Calu3 (cell line): ENCODE measurements at places on chromosomes 2 and 18.

DNA sequence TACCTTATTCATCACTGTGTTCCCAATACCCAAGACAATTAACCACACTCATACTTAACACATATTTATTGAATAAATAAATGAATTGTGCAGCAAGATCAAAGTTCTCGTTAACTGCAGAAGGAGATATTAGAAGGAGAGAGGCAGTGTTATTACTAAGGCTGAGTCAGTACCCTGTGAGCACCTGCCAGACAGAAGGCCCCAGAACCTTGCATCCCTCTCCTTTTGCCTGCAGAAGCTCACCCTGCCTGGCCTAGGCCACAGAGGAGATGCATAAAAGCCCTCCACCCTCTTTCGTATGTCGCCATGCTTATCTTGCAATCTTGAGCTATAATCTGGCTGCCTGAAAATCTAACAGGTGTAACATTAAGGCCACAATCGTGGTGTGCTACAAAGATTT lies 20.5 kb upstream of the RNF149 start:
- DNase-seq: no peak

DNA sequence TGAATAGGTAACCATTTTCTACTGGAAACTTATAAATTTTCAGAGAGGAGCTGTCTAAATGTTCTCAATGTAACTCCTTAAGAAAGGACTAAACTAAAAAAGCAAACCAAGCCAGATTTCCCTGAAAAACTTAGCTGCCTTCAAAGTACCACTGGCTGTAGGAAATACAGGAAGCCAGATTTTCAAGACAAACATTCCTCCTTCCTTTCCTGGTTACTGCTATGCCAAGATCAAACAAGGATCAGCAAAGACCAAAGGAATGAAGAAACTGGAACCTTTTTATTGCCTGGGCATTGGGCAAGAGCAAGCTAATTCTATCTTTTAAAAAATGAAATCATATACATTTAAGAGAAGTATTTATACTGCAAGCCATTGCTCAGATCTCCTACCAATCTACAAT lies 212.7 kb downstream of the DYM start:
- DNase-seq: no peak

DNA sequence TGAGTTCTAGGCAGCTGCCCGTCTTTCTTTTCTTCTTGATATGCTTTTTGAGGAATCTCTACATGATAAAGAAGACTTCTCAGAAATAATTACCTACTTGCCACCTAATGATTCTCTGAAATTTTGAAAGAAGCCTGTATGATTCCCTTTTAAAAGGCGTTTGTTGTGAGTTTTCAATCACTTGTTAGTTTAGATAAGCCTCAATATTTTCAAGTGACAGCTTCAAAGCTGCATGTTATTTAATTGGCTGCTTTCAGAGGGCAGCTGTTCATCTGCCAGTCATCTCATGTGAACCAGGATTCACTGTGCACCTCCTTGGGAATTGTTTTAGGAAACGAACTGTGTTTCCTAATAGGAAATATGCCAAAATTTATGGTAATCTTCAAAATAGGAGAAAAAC lies 938.1 kb downstream of the CPS1 start:
- no peak for DNase-seq

DNA sequence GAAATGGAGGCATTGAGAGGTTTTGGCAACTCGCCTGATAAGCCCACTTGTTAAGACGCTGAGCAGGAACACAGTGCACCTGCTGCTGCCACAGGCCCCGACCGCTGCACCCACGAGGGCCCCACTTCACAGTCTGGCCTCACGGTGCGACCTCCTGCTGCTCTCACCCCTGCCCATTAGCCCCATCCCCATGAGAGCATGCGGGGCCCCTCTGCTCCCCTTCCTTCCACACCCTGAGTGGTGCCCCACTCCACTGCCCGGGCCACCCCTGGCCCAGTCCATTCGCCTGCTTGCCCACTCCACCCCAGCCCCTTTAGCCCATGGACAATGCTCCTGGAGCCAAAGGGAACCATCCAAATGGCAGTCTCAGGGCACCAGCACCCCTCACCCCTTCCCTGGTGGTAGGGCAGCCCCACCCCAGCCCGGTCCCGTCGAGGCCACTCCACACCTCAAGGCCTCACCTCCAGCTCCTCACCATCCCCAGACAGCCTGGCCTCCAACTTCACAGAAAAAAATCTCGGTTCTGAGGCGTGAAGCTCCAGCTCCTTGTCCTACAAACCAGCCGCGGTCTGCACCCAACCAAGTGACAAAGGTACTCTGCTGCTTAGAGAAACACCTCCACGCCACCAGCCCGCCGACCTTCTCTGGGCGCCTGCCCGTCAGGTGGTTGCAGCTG lies 6.7 kb upstream of the GPR55 start:
- DNase-seq: no peak

DNA sequence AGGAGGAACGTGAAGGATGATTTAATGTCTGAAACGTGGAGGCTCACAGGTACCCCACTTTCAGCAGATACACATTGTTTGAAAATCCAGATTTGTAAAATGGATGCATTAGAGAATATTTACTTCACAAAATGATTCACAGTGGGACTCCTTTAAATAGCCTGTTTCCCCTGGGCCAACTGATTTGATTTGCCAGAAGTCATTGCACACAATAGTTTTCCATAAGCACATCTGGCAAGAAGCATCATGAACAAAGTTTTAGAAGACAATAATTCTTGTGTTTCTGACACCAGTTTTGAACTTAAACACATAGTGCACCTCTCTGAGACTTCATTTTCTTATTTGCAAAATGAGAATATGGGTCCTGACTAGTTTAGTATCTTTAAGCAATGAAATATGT lies 451.4 kb upstream of the SLC14A2 start:
- no peak for DNase-seq

DNA sequence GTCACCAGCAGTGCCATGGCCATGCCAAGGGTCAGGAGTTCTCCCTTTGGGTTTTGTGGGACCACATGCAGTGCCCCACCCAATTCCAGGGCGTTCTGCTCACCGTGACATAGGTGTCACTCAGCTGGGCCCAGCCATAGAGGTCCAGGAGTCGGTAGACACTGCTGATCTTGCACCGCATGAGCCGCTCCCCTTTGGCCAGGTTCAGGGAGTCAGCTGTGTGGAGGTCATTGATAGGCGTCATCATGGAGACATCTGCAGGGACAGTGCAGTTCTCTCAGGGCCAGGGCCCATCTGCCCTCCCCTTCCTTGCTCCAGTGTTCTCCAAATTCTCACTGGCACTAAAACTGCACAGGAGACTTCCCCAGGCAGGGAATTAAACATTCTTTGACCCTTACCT lies 71.9 kb downstream of the ADD2 start:
- DNase-seq: no peak
